ENCODE measurements at places on chromosomes 7 and 10.

DNA sequence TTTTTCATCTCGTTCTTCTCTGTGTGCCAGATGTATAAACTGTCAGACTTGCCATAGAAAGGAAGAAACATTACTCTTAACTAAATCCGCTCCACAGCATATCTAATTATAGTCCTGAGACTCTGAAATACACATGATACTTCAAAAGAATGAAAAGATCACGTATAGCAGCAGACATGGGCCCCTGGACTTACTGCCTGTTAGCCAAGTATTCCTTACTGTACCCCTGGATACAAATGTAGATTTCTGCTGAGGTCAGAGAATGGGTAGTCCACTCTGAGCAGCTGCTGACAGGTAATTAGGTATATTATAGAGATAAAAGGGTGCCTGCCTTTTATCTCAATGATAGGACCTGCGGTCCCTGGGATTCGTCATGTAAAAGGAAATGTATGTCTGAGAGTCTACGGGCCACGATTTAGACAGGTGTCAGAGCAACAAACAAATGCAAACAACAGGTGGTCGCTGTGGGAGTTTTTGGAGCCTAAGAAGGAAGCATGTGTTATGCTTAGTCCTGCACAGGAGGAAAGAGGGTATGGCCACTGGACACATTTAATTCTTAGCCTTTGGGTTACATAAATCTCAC is 69.4 kb downstream of the VOPP1 start:
- no peak for DNase-seq

GRCh38 chr10:72083790-72084459 is 4.4 kb downstream of the SPOCK2 start:
- DNase-seq: no peak

DNA sequence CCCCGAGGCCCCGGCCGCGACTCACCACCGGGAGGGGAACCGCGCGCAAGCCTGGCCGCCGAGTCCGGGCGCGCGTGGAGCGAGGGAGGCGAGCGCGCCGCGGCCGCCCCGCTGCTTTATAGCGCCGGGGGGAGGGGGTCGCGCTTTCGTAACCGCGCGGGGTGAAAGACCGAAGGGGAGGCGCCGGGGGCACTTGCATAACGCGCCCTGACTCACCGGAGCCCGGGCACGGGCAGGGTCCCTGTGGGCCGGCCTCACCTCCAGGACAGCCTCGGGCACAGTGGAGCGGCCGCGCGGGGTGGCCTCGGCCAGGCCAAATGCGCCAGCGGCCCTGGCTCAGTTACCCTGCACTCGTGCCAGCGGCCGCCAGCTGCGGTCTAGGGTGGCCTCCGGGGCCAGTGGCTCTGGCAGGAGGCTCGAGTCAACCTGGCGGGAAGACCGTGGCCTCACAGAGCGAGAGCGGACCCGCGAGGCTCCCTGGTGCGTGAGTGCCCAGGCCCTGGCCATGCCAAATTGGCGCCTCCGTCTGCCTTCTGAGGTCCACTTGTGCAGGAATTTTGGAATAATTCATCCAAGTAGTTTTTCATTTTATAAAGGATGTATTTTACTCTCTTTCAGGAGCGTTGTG is at the start of gene RBP4:
TSS of gene RBP4 (minus strand) at position 90 of the 628 bp plus-strand sequence. CDS start 207 bp downstream, outside the sequence.
- no peak for DNase-seq

DNA sequence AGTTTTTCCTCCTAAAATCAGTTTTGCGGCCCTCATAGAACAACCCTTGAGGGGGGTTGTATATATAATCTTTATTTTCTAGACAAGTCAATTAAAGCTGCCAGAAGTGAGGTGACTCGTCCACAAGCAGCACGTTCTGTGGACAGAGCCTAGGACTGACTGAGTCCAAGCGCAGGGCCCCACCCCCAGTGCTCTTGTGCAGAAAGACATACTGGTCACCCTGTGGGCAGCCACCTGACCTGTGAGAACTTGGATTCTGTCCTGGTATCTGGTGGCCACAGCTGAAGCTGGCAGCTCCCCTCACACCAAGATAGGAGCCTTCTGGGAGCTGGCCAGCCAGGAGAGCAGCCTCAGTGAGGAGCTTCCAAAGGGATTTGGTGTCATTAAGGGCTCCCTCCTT is 89.3 kb downstream of the GRK5 start:
- no peak for DNase-seq

DNA sequence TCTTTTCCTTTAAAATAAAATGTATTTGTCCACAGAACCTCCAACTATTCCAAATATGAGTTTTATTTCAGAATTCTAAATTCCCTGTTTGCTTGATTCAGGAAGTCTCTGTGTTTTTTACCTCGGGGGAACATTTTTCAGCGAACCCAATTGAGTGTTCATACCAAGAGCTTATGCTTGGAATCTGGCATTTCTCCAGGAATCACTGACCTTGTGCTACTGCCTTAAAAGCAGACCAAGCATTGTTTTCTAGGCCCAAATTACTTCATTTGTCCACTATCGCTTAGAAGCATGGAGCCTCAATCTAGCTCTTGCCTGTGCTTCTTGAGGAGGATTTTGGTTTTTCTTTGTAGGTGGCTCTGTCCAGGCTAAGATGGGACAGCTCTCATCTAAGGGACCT is 59.4 kb downstream of the EBLN1 start:
- no peak for DNase-seq
